ENCODE measurements at places on chromosomes 11 and 22.

GRCh38 chr22:30183861-30184278 is 62.7 kb downstream of the LIF start:
- DNase-seq: no peak

- no peak for DNase-seq
Measured at GRCh38 chr22:23204125-23204488, 23.8 kb downstream of the BCR start.

GRCh38 chr11:67612751-67613150 is 6.0 kb downstream of the NDUFV1 start:
- DNase-seq: no peak

DNA sequence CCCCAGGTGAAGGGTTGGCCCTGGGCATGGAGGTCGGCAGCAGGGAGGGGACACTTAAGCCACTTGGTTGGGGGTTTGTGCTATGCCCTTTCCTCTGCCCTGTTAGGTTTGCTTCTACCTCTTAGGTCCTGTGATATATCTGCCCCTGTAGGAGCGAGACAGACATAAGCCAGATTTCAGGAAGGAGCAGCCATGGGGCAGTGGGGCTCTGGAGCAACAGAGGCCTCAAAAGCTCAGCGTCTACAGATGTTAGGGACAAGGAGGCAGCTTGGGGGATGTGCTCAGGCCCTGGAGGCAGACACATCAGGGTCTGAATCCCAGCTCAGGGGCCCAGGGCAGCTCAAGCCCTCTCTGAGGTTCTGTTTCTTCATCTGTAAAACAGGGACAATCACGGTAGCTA is 27.2 kb upstream of the KCNQ1OT1 start:
- no peak for DNase-seq

GRCh38 chr11:85866137-85866827 is 11.1 kb downstream of the CCDC83 start:
- DNase-seq: no peak

DNA sequence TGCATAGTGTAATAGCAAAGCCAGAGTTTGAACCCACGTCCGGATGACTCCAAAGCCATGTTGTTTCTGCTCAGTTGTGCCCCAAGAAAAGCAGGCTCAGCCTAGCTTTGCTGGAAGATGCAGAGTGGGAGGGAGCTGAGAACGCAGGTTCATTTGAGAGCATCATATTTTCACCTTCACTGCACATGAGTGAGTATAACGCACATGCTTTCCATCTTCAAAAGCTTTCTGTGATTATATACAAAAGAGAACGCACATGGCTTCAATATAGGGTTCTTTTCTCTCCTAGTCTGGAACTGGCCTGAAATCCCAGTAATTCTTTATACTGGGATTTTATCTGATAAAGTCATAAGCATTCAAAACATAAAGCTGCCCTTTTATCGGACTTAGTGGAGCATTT is 385.5 kb upstream of the CADM1 start:
- DNase-seq: no peak
